Psoas muscle (tissue), 8 donors: ENCODE measurements at places on chromosomes 7 and 10. TPM values are rescaled to one million over a fixed set of nuclear protein-coding genes. Genes with fewer than 3 reads are reported as not detected.

- DNase-seq, result peak; percentile 9
These were observed 19.7 kb downstream of the PDGFA start for GRCh38 chr7:499853-500485.

DNA sequence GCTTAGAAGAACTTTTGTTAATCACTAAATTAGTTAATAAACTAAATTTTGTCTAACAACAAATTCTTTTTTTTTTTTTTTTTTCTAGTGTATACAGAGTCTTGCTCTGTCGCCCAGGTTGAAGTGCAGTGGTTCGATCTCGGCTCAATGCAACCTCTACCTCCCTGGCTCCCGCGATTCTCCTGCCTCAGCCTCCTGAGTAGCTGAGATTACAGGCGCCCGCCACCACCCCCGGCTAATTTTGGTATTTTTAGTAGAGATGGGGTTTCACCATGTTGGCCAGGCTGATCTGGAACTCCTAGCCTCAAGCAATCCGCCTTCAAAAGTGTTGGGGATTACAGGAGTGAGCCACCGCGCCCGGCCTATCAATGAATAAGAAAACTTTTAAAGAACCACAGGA, 1.1 kb upstream of the IQUB start:
- DNase-seq, result no peak

DNA sequence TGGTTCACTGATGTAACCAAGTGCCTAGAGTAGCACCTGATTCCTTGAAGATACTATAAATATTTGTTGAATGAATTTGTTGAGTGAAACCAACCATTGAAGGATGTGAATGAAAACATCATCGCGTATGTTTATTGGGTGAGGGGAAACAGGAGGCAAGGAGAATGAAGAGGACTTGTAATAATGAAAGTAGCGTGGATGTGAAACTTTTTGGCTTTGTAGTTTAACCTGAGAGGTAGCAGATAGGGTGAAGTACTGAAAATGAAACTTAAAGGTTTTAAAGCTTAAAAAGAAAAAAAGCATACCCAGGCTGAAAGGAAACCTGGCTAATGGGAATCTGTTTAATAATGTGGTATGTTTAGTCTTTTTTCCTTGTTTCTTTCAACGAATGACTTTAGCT, 5.2 kb downstream of the CCNY start:
- no peak for DNase-seq

GRCh38 chr7:104793066-104793465, 220.9 kb upstream of the KMT2E start:
- DNase-seq, result no peak

DNA sequence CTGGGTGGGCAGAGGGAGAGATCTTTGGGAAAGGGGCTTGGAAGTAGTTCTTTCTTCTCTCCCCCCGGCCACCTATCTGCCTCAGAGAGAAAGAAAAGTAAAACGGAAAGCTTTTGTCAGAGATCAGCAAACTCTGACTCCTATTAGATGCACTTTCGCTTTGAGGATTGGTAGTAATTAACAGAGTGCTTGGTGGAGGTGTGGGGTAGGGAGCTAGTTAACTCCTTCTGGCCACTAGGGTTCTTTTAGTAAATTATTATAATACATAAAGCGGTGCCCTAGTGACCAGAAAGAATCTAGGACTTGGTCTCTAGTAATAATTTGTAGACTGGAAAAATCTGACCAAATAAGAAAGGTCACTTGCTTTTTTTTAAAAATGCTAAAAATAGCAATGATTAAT, 54.6 kb downstream of the CPVL start:
- no peak for DNase-seq

DNA sequence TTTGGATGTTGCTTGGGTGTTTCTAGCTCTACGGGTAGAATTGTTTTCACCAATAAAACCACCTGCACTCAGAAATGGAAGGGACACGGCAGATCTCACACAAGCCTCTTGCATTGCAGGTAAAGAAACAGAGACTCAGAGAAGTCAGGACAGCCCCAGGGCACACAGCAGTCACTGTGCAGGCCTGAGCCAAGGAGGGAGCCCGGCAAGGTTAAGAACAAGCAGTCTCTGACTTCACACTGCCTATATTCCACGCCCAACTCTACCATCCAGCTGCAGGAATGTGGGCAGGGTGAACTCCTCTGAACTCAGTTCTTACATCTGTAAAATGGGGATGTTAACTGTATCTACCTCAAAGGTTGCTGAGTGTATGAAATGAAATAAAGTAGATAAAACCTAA, 15.4 kb downstream of the CHST15 start:
- DNase-seq, result no peak

DNA sequence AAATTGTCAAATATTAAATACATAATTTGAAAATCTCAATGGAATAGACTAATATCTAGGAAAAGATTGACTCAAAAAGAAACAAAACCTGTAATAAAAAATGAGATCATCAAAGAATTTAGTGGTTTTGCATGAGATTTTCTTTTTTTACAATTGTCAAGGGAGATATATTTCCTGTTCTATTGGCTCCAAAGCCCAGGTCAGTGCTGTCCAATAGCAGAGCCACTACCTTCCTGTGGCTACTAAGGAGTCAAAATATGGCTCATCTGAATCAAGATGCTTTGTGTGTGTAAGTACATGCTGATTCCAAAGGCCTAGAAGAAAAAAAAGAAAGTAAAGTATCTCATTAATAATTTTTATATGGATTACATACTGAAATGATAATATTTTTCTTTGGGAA, 191.9 kb downstream of the C7orf25 start:
- no peak for DNase-seq

DNA sequence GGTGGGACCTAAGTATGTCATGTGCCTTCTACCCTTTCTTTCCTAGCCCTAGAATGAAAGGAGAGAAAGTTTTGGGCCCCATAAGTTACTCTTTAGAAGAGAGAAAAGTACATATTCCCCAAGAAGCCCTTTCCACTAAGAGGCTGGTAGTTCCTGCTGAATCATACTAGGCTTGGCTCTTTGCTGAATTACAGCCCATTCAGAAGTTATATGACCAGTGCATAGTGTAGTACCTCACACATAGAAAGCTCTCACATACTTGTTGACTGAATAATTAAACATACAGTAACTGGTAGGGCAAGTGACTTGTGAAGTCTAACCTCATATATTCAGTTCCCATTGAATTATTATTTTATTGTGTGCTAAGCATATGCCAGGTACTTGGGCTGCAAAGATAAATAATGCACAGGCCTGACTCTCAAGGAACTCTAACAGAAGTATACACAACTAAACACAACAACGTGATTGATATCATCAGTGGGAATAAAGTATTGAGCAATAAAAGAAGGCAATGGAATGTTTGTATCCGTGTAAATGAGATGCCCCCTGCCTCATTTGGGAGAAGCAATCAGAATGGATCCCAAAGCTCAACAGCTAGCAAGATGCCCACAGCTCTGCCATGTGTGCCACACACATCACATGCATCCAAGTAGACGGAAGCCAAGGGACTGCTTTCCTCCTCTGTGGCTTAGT, 38.9 kb upstream of the UBN2 start:
- DNase-seq, result no peak

Gene PAPSS2
- 4.7 TPM for total RNA-seq

Gene DENND10
- 19.1 TPM for total RNA-seq

Gene TASOR2
- total RNA-seq, result 33.7 TPM
